Fibroblast of lung (primary cell): ENCODE measurements at places on chromosomes 2 and 18. TPM values are rescaled to one million over a fixed set of nuclear protein-coding genes. Genes with fewer than 3 reads are reported as not detected.

DNA sequence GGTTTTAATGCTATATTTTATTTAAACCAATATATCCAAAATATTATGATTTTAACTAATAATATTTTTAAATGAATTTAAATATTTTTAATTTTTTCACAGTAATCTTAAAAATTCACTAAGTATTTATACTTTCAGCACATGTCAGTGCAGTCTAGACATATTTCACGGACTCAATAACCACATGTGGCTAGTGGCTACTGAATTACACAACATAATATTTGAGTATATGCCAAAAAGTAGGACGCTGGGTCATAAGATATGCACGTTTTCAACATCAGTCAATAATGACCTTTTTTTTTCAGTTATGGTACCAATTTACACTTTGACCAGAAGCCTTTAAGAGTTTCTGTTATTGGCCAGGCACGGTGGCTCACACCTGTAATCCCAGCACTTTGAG is 117.7 kb downstream of the GFPT1 start:
- H3K4me1 ChIP-seq: no peaks in the 10 kb centered on the region
- H3K4me3 ChIP-seq: no peak overlapping the region
- no peaks in the 10 kb centered on the region for H3K27me3 ChIP-seq
- H3K27ac ChIP-seq: no peak overlapping the region
- H3K36me3 ChIP-seq: no peaks in the 10 kb centered on the region

GRCh38 chr2:149363958-149364357 is 33.6 kb downstream of the LYPD6 start:
- H3K27ac ChIP-seq: no peak overlapping the region
- no peak overlapping the region for H3K4me3 ChIP-seq
- H3K36me3 ChIP-seq: no peaks in the 10 kb centered on the region
- no peaks in the 10 kb centered on the region for H3K27me3 ChIP-seq
- no peaks in the 10 kb centered on the region for H3K4me1 ChIP-seq
- peak; percentile 40 for DNase-seq

GRCh38 chr2:105409717-105410116 is 10.9 kb upstream of the FHL2 start:
- H3K36me3 ChIP-seq: no peaks in the 10 kb centered on the region
- H3K27me3 ChIP-seq: peaks cover 6% of the 10 kb centered on the region
- peaks cover 3% of the 10 kb centered on the region for H3K4me1 ChIP-seq
- no peak overlapping the region for H3K27ac ChIP-seq

- no peak for DNase-seq
- no peak overlapping the region for H3K27ac ChIP-seq
- no peaks in the 10 kb centered on the region for H3K27me3 ChIP-seq
- H3K36me3 ChIP-seq: peaks cover 2% of the 10 kb centered on the region
These were observed 74.9 kb downstream of the ID2 start for GRCh38 chr2:8756716-8757115.

- H3K4me3 ChIP-seq: no peak overlapping the region
- no peaks in the 10 kb centered on the region for H3K36me3 ChIP-seq
- H3K4me1 ChIP-seq: no peaks in the 10 kb centered on the region
- H3K27ac ChIP-seq: no peak overlapping the region
These were observed 116.6 kb downstream of the SPHKAP start for GRCh38 chr2:228064796-228065315.

DNA sequence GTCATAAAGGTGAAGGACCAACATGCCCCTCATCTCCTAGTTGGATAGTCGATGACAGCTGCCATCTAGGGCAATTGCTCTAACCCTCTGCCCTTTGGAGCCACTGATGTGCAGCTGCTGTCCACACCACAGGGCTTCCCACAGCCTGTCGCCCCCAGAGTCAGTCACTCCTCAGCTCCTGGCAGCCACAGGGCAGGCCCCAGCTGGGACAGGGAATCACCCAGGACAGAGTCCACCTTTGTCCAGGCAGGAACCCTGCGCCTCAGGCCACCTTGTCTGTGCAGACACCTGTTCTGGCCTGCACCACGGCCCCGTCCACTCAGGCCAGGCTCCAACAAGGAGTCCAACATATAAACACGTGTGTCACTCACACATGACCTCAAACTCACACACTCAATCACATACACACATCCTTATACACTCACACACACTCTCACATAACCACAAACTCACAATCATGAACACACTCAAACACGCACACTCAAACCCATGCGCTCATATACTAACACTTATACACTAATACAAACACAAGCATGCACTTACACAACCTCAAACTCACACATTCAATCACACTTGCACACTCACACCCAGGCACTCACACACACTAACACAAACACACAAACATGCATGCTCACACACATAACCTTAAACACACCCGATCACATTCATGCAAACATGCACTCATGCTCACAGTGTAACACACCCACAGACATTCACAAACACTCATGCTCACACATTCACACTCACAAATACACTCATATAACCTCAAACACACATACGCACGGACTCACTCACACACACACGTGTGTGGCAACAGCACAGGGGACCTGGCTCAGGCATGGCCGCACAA is 29.7 kb downstream of the HDAC4 start:
- H3K27me3 ChIP-seq: no peaks in the 10 kb centered on the region
- DNase-seq: no peak
- H3K36me3 ChIP-seq: no peaks in the 10 kb centered on the region
- no peak overlapping the region for H3K27ac ChIP-seq

GRCh38 chr18:12777500-12777944 is 74.7 kb downstream of the PSMG2 start:
- H3K4me3 ChIP-seq: peak overlapping the region; percentile 17
- no peak overlapping the region for H3K27ac ChIP-seq
- H3K4me1 ChIP-seq: no peaks in the 10 kb centered on the region
- no peak for DNase-seq

GRCh38 chr18:59065684-59066083 is 74.0 kb upstream of the SEC11C start:
- no peak overlapping the region for H3K4me3 ChIP-seq
- H3K27ac ChIP-seq: no peak overlapping the region
- DNase-seq: no peak
- no peaks in the 10 kb centered on the region for H3K4me1 ChIP-seq
- no peaks in the 10 kb centered on the region for H3K27me3 ChIP-seq
- H3K36me3 ChIP-seq: no peaks in the 10 kb centered on the region

- H3K27me3 ChIP-seq: no peaks in the 10 kb centered on the region
- H3K4me3 ChIP-seq: no peak overlapping the region
- no peaks in the 10 kb centered on the region for H3K36me3 ChIP-seq
These were observed 157.0 kb upstream of the RND3 start for GRCh38 chr2:150644298-150645067.

DNA sequence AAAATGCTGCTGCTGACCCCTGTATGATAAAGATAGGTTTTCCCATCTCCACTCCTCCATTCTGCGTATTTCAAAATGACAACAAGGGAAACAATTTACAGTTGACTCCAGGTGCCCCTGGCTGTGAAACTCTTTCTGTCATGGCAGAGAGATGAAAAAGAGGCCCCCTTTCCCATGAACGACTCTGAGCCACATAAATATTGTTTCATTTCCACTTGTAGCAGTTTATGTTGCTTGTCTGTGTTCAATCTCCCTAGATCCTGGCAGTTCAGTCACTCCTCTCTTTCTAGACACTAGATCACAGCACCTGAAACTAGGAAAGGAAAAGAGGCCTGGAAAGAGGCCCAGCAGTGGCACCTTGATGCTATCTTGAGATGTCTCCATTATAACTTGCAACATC is 121.0 kb upstream of the ZNF521 start:
- DNase-seq: no peak
- H3K36me3 ChIP-seq: no peaks in the 10 kb centered on the region
- H3K4me3 ChIP-seq: no peak overlapping the region
- H3K27ac ChIP-seq: no peak overlapping the region
- no peaks in the 10 kb centered on the region for H3K4me1 ChIP-seq
- H3K27me3 ChIP-seq: peaks cover 2% of the 10 kb centered on the region

GRCh38 chr2:200091126-200091525 is 135.7 kb downstream of the MAIP1 start:
- H3K4me3 ChIP-seq: no peak overlapping the region
- no peak overlapping the region for H3K27ac ChIP-seq
- DNase-seq: no peak
- H3K36me3 ChIP-seq: no peaks in the 10 kb centered on the region

GRCh38 chr18:67582488-67582887 is 66.0 kb upstream of the DSEL start:
- H3K27me3 ChIP-seq: no peaks in the 10 kb centered on the region
- no peak overlapping the region for H3K4me3 ChIP-seq
- H3K4me1 ChIP-seq: peaks cover 6% of the 10 kb centered on the region
- no peak overlapping the region for H3K27ac ChIP-seq
- DNase-seq: no peak

DNA sequence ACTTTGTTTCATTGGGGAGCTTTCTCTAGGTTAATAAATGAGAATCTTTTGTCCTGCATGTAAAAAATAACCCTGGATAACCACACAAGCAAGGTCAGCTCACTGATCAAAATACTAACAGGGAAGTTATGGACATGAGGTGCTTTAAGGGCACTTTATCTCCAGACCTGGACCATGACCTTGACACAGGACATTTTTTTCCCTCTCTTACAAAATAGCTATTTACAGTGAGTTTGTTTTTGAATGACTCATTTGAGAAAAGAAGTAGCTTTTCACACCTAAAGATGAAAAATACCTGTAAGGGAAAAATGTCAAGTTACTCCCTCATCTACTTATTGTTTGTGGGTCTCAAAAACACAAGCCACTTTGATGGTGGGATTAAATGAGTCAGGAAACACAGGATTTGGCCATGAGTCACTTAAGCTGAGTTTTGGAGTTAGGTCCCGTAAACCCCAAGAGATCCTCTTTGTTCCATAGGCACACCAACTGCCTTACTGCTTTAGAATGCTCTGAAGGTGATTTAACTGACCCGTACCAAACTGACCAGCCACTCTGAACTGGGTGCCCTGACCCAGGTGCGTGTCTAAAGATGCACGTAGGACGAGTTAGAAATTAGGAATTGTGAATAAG is 479.3 kb upstream of the NXPH2 start:
- DNase-seq: no peak
- no peak overlapping the region for H3K4me3 ChIP-seq
- H3K4me1 ChIP-seq: no peaks in the 10 kb centered on the region
- H3K36me3 ChIP-seq: no peaks in the 10 kb centered on the region

GRCh38 chr18:27226556-27227075 is 41.5 kb upstream of the CHST9 start:
- no peaks in the 10 kb centered on the region for H3K27me3 ChIP-seq
- no peaks in the 10 kb centered on the region for H3K4me1 ChIP-seq
- no peak overlapping the region for H3K4me3 ChIP-seq
- H3K27ac ChIP-seq: no peak overlapping the region
- DNase-seq: no peak

DNA sequence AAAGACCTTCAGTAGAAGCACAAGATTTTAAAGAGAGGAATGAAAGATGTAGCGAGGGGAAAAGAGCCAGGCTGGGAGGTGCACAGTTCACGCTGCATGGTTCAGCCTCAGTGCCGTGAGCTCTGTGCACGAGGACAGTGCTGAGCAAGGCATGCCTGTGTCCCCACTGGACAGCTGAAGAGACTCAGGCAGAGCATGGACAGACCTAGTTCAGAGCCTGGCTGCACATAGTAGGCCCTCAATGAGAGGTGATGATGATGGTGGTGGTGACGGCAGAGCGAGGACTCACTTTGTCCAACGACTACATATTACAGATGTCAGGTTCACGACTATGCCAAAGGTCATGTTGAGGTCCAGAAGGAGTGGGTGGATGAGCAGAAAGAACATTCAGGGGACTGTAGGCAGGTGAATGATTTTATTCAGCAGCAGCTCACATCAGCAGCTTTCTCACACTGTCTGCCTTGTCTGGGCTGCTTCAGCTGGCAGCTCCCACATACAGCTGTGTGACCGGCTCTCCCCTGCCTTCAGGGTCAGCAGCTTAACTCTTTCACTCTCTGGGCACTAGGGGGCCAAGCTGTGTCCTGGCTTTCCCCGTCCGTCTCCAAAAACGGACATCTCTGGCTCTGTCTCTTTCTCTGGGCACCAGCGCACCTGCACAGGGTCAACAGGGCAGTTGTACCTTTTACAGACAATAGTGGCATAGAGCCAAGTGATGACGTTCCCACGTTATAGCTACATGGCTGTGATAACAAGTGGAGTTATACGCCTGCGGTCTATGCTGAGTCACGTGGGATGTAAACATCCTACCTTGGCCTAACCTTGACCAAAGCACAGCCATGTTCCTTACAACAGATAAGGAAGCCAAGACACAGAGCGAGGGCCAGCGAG is 128.8 kb upstream of the MSH6 start:
- peak; percentile 25 for DNase-seq
- H3K27me3 ChIP-seq: peaks cover 3% of the 10 kb centered on the region
- H3K27ac ChIP-seq: no peak overlapping the region
- no peaks in the 10 kb centered on the region for H3K36me3 ChIP-seq
- no peaks in the 10 kb centered on the region for H3K4me1 ChIP-seq
- H3K4me3 ChIP-seq: no peak overlapping the region

EGR4 gene
- total RNA-seq: under 0.01 TPM in 1 of 2 replicates, not detected in the other

BOLL gene
- not detected in 2 replicates for total RNA-seq

SIX2 gene
- total RNA-seq: under 0.01 TPM in 1 of 2 replicates, not detected in the other

CNGA3 gene
- total RNA-seq: under 0.01 TPM in 2 replicates

DUSP11 gene
- total RNA-seq: 24.9 and 31.7 TPM in 2 replicates

SERPINB7 gene
- 1.0 and 3.0 TPM in 2 replicates for total RNA-seq
